Brain pericyte (primary cell): ENCODE measurements at places on chromosomes 11 and 22.

DNA sequence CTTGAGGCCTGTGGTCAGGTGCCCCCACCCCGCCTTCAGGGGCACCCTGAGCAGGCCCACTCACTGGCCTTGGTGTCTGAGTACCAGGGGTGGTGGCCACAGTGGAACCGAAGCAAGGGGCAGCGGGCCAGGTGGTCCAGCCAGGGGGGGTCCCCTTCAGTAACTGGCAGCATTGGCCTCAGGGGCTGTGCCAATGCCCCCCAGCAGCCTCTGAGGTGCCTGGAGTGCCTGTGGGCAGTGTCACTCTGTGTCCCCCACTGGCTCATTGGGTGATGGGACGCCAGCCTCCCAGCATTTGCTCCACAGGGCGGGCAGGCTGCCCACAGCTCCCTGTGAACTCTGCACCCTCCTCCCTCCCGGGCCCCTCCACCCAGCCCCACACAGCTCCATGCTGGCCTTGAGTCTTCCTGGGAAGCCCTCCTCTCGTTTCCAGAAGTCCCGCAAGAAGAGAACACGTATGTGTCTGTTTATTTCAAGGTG is 29.5 kb upstream of the CARS1 start:
- no peak for DNase-seq

- DNase-seq, result no peak
Observed at GRCh38 chr22:37199760-37200108, 11.7 kb upstream of the C1QTNF6 start.

- no peak for DNase-seq
Observed at GRCh38 chr11:66874232-66874631, 17.4 kb downstream of the LRFN4 start.

- DNase-seq, result no peak
Observed at GRCh38 chr11:117396970-117397369, 69.3 kb downstream of the CEP164 start.

DNA sequence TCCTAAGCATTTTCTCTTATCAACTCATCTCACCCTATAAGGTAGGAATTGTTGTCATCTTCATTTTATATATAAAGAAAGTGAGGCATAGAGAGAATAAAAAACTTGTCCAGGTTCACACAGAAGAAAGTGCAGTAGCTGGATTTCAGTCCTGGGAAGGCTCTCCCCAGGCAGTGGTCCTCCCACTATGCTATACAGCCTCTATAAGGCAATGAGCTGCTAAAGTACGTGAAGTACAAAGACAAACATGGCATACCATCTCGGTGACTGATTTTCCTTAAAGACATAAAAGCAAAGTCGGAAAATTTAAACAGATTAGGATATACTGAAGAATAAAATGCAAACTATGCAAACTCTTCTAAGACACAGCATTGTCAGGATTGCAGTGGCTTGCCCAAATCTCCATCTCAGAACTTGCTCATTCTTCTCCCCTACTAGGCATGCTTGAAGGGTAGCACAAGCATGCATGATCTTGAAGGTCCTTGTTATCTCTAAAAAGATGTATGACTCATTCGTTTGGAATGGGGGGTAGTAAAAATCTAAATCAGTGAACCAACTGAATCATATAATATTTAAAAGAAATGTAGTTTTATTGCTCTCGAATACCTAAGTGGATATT is 97.8 kb upstream of the CSNK2A3 start:
- no peak for DNase-seq

DNA sequence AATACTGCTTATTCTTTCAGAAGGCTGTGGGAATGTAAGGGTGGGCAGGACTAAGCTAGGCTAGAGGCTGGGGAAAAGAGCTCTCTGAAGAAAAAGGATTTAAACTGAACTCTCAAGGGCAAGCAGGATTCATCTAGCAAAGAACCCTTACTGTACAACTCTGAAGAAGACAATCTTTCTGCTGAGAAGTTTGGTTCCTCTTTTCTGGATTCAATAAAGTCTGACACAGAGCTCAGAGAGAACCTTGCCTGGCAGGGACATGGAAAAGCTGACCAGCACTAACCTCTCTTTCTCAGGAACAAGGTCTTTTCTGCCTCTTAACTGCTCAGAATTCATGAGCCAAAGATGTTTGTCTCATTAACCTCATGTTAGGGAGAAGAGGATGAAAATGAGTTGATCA is 388.4 kb upstream of the DDI1 start:
- no peak for DNase-seq

GRCh38 chr11:75351541-75351790 is at the start of gene ARRB1:
ARRB1 (minus strand) TSS chr11:75351661; CDS start chr11:75351607, 54 bp downstream.
- DNase-seq, result no peak

DNA sequence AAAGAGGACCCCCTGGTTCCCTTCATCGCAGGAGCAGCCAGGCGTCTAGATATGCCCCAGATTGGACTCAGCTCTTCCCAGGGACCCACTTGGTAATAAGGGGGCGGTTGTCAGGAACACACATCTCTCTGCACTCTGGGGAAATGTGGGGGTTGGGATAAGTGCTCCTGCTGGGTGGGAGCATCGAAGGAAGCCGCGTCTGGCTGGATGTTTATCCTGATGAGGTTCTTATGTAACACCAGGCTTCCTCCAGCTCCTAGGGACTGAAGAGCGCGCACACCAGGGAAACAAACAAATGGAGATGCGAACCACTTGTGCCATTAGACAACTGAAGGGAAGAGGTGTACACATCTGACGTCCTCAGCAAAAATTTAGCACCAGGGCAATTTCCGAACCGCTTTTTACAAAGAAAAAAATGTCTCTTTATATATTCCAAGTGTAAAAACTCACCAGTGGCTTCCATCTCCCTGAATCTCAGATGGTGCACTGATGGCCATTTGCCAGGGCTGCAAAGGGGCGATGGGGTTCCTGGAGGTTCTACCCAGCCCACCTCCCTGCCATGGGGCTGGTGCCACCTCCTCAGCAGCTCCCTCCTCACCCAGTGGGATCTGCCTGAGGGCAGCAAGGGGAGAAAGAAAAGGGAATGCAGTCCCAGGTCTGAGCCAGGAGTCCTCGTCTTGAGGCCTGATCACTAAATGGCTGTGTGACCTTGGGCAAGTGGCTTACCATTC is 89.4 kb downstream of the PKNOX2 start:
- no peak for DNase-seq

GRCh38 chr11:64919627-64920026 is 2.6 kb upstream of the ATG2A start:
- no peak for DNase-seq

DNA sequence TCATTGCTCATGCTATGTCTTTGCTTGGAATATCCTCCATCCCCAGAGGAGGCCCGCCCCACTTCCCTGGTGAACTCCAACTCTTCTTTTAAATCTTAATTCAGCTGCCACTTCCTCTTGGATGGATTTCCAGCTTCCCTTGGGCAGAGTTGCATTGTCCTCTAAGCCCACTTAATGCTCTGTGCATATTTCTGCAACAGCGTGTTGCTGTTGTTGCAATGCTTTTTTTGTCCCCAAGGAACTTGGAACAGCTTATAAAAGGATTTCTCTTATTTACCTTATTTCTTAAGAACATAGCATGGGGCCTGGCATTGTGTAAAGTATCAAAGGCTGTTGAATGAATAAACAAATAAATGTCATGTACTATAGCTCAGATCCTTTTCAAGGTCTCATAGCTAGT is 507.4 kb downstream of the METTL15 start:
- peak; percentile 12 for DNase-seq

- DNase-seq, result no peak
Observed at GRCh38 chr11:46633291-46634217, 16.2 kb downstream of the ATG13 start.

- DNase-seq, result no peak
Observed at GRCh38 chr11:20208622-20209111, 48.4 kb upstream of the DBX1 start.

GRCh38 chr11:134049303-134049702 is 19.6 kb upstream of the JAM3 start:
- DNase-seq, result no peak

GRCh38 chr11:105282658-105283057 is 143.1 kb upstream of the CARD18 start:
- no peak for DNase-seq

- no peak for DNase-seq
Observed at GRCh38 chr11:45078236-45079074, 68.0 kb upstream of the PRDM11 start.

GRCh38 chr11:12091956-12092558 is 18.3 kb upstream of the MICAL2 start:
- DNase-seq, result no peak

- no peak for DNase-seq
Observed at GRCh38 chr11:121721961-121722360, 269.2 kb upstream of the SORL1-AS1 start.

GRCh38 chr11:45889555-45889954 is 4.1 kb downstream of the MAPK8IP1 start:
- DNase-seq, result no peak
